ENCODE measurements at places on chromosomes 16 and 17.

DNA sequence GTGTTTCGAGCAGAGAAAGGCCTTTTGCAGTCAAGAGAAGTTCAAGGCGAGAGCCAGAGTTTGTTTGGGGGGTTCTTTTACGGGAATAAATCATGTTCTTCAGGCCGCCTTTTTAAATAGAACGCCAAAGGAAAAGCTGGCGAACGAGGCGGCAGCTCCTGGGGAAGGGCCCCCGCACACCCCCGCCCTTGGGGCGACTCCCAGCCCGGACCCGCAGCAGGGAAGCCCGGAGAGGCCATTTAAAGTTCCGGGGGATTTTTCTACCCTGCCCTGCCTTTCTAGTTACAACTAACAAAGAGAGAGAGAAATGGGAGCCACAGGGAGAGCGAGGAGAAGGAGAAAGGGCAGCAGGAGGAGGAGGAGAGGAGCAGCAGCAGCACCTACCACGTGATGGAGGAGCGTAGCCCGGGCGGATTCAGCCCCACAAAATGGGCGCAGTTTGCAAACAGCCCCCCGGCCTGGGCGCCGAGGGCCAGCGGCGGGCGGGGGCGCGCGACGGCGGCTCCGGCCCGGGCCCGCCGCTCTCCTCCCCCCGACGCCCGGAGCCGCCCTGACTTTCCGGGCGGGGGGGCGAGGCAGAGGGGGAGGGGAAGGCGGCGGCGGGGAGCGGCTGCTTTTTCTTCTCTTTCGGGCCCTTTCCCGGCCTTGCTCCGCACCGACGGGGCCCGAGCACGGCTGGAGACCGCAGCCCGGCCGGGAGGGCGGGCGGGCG lies 634 bp downstream of the KANSL1 start:
- peak; percentile 84 for DNase-seq

DNA sequence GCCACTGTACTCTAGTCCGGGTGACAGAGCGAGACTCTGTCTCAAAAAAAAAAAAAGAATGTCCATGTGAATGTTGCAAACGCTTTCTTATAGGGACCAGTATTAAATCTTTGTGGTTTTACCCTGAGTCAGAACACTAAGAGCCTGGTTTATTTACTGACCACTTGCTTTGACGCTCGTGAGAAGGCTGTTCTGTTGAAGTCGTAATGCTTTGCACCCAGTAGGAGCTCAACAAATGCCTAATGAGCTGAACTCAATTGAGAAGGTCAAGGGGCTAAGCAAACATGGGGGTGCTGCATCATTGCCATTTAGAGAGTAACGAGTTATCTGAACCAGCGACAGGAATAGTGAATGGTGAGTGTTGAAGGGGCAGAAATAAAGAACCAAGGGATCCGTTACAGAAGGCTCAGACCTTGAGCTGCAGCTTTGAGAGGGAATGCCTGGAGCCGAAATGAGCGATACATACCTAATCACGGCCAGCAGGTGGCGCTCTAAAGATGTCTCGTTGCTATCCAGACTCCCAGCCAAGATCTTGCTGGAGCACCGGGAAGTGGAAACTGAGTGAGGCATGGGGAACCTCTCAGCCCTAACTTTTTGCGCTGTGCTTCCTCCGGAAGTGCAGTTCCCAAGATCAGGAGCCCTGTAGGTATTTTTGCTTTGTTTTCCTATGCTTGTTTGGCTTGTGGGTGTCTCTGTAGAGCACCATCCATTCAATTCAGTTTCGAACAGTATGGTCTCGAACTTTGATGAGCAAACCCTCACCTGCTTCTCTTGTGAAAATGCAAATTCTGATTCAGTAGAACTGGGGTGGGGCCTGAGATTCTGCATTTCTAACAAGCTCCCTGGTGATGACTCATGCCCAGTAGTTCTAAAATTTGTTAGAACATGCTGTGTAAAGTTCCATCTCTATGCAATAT lies 12.6 kb upstream of the RNF222 start:
- peak; percentile 92 for DNase-seq

- DNase-seq, result peak; percentile 40
These were observed 149.6 kb upstream of the GNAO1 start for GRCh38 chr16:56041556-56042140.

DNA sequence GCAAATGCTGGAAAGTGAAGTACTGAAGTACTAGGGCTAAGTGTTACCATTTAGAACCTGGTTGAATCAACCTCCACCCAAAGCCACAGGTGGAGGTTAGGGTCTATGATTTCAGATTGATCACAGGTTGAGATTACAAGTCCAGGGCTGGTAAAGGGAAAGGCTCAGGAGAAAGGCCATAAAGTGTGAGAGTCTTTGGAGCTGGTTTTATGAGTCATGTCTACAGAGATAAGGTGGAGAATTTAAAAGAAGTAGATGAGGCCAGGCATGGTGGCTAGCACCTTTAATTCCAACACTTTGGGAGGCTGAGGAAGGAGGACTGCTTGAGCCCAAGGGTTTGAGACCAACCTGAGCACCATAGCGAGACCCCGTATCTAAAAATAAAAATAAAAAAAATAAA lies 221.7 kb upstream of the CDH11 start:
- no peak for DNase-seq

DNA sequence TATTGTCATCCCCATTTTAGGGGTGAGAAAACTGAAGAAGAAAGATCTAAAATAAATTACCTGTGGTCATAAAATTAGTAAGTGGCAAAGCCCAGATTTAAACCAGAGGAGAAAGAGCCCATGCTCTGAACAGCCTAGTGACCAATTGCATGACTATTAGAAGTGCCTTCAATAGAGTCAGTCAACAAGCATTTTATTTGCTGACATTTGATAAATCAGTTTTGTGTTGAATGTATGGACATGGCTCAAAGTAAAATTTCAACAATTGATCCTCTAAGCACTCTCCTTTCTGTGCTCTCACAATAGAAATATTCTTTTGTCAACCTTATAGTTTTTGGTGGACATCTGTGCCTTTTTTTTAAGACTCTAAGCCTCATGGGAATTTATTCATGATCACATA lies 572.9 kb upstream of the SOX9 start:
- DNase-seq, result no peak

- no peak for DNase-seq
These were observed 106.9 kb downstream of the RGS9 start for GRCh38 chr17:65243838-65244625.

- peak; percentile 19 for DNase-seq
These were observed 171.1 kb downstream of the SNX29 start for GRCh38 chr16:12147681-12148080.

DNA sequence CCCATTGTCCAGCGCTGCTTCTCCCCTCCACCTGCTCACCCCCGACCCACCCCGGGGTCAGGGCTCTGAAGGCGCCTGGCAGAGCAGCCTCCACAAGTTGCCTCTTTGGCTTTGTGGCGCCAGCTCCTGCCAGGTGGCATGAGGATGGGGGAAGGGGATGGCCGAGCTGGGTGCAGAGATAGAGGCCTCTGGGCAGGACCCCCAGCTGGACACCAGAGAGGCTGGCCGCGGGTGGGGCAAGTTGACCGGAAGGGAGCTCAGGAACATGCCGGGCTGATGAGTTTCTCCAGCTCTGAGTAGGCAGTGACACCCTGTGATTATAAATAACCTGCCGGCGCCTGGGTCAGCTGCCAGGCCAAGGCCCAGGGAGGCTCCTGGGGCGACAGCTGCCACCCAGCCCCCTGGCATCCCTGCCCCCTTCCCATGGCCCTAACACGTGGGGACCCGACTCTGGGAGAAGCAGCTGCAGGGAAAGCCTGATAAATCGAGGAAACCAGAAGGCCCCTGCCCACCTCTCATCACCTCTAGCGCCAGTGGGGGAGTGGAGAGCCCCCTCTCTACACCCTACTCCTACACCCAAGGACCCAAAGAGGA lies 729 bp downstream of the P2RX5 start:
- no peak for DNase-seq

DNA sequence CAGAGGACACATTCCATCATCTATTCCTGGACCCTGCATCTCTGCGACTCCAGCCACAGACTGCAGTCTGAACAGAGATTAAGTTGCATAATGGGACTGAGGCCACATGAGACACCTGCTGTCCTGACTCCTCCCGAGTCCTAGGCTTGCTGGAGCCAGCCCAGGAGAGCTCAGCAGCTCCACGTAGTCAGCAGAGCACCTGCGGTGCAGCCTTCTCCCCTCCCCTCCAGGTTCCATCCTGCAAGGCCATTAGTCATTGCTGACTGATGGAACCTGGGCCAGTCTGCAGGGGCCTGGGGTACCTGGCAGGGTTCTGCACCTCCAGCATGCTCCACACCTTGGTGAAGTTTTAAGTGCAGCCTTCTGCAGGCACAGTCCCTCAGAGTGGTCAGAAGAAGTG lies 76.7 kb downstream of the PLD6 start:
- no peak for DNase-seq

GRCh38 chr17:10352893-10353292 lies 19.9 kb downstream of the MYH13 start:
- DNase-seq, result no peak

DNA sequence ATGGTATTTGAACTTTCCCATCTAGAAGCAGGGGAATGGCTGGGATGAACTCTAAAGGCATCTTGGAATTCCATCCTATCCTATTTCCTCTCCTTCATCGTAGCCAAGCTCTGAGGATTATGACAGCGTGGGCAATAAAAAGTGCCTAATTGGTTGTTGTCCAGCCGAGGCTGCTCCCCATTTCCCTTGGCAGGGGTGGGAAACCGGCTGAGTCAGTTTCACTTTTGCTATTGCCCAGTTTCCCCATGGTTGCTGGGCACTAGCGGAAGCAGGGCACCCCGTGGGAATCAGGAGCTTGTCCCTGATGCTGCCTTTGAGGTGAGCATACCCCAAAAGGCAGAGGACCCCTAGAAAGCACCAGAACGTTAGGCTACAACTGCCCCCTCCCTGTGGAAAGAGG lies 13.8 kb upstream of the SP2 start:
- DNase-seq, result no peak

DNA sequence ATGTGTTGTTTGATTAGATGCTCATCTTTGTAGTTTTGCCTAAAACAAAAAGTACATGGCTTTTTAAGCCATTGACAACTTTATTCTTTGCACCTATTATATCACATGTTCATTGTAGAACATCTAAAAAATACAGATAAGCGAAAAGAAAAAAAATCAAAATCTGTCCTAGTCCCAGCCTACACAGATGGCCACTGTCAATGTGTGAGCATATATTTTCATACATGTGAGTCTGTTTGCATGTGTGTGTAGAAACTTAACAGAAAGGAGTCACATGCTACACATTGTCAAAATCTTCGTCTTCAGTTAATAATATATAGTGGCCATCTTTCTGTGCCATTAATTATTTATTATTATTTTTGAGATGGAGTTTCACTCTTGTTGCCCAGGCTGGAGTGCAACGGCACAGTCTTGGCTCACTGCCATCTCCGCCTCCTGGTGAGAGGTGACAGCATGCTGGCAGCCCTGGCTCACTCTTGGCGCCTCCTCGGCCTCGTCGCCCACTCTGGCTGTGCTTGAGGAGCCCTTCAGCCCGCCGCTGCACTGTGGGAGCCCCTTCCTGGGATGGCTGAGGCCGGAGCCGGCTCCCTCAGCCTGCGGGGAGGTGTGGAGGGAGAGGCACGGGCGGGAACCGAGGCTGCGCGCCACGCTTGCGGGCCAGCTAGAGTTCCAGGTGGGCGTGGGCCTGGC lies 68.5 kb upstream of the AMZ2 start:
- no peak for DNase-seq

GRCh38 chr17:49571283-49571682 lies 4.4 kb upstream of the NXPH3 start:
- no peak for DNase-seq

DNA sequence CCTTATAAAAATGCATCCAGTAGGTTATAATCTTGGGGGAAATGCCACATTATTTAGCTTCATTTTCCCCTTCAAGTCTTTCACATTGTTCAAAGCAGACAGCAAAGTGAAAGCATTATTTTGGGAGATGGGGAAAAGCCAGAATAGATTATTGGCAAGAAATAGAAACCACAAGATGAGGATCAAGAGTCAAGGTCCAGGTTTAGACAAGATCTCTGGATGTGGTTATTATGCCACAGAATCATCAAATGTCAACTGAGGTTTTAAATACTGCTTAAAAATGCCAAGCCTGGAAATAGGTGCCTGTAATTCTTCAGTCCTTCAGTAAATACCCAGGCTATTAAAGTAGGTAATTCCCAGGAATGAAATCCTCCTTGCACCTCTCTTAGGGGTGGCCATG lies 65.1 kb upstream of the ALOX12 start:
- no peak for DNase-seq

DNA sequence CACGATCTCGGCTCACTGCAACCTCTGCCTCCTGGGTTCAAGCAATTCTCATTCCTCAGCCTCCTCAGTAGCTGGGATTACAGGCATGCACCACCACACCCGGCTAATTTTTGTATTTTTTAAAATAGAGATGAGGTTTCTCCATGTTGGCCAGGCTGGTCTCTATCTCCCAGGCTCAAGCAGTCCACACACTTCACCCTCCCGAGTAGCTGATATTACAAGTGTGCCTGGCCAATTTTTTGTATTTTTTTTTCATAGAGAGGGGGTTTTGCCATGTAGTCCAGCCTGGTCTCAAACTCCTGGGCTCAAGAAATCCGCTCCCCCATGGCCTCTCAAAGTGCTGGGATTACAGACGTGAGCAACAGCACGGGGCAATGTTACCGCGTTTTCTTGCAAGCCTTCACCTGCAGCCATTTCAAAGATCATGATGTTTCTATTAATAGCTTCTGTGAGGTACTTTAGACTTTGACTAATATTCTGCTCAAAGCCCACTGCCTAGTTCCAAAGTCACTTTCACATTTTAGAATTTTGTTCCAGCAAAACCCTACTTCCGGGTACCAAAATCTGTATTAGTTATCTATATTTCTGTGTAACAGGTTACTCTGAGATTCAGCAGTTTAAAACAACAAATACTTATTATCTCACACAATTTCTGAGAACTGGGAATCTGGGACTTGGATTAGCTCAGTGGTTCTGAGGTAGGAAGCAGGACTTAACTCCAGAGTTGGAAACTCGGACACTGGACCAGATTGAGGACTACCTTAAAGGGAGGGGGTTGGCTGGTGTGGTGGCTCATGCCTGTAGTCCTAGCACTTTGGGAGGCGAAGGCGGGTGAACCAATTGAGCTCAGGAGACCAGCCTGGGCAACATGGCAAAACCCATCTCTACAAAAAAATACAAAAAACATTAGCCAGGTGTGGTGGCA lies 12.0 kb upstream of the MED13 start:
- no peak for DNase-seq

DNA sequence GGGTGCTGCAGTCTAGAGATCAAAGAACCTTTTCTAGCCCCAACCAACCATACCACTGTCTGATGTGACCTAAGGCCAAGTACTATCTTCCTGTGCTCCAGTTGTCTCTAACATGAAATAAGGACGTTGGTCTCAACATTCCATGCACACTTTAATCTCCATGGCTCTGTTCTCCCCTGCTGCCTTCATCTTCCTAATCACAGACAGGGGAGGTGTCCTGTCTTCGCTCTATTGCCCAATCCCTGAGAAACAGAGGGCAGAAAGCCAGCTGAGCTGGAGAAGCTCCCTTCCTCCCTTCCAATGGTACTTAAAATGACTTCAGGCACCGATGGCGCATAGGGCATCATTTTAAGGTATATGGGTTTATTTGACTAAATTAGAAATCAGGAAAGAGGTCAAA lies 148.9 kb upstream of the GNAO1 start:
- DNase-seq, result no peak
